ENCODE measurements at places on chromosomes 12 and 14.

- no peak for DNase-seq
Observed at GRCh38 chr12:114903083-114903691, 219.2 kb upstream of the TBX3 start.

- peak; percentile 30 for DNase-seq
Observed at GRCh38 chr12:92608151-92609091, 94.4 kb upstream of the PLEKHG7 start.

DNA sequence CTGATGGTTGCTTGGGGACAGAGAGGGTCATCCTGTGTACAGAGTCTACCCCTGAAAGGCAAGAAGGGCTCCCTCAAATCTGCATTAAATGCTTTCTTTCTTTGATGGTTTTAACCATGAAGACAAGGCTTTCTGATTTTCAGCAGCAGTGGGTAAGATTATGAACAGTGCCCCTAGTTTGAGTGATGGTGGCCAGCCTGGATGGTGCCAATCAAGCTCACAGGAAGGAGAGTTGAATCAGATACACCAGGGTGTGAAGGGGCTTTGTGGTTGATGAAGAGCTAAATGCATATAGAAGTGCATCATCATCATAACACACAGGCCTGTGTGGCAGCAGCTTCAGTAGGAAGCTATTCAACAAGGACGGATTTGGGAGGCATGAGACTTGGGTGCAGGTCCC, 5.7 kb downstream of the KRT85 start:
- DNase-seq, result no peak

- no peak for DNase-seq
Observed at GRCh38 chr14:34376649-34377267, 85.3 kb downstream of the SPTSSA start.

DNA sequence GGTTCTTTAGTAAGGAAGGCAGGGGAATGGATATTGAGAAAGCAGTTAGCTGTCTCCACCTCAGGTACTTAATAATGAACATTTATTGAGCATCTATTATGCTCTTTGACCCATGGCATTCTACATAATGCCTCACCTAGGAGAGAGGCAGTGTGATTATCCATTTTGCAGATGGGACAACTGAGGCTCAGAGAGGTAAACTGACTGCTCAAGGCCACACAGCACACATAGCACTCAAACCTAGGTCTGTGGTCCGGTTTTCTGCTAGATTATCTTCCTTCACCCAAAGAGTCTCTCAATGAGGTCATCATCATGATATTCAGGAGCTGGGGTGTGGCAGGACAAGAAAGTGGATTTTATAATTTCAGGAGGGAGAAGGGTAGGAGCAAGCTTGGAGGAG, 199.1 kb upstream of the LHX5 start:
- DNase-seq, result no peak

- no peak for DNase-seq
Observed at GRCh38 chr12:111259231-111259630, 109.7 kb downstream of the PHETA1 start.

- no peak for DNase-seq
Observed at GRCh38 chr12:67078957-67079356, 190.2 kb upstream of the CAND1 start.

DNA sequence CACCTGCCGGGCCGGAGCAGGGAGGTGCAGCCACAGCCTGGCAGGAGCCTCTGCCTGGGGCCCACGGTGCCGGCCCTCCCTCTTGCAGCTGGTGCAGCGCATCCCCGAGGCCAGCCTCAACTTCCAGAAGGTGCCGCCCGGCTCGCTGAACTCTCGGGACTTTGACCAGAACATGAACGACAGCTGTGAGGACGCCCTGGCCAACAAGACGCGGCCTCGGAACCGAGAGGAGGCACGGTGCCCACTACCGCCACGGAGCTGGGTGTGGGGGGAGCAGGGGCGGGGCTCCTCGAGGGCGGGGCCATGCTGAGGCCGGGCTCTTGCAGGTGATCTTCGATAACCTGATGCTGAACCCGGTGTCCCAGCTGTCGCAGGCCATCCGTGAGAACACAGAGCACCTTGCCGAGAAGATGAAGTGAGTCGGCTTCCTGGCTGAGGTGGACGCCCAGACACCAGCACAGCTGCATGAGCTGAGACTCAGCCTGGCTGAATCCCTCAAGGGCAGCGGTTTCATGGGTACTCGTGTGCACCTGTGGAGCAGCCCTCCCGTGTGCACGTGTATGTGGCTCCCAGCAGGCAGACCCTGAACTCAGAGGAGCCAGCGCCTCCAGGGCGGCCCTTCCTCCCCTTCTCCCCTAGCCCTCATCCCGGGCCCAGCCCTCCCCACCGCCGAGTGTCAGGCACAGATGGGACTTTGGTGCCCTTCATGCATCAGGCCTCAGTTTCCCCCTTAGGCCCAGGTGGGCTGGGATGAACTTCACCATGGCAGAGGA, 28.6 kb downstream of the CEP170B start:
- no peak for DNase-seq

DNA sequence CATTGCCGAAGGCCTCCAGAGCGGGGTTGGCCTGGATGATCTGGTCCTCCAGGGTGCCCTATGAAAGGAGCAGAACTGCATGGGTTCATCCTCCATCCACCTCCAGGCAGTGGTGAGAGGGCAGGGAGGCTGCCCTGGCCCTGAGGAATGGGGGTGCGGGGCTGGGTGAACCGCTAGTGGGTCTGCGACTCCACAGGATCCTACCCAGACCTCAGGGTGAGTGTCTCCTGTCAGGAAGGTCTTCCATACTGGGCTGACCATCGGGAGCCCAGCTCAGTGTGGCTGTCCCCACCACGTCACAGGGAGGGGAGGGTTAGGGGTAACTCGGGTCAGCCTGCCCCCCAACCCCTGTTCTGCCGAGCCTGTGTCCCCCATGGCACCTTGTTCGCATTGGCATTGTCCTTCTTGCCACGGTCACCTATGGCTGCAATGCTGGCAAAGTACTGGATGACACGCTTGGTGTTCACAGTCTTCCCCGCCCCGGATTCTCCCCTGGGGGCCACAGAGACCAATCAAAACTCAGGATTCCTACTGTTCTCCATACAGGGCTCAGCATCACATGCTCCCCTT, 3.7 kb downstream of the MYH6 start:
- DNase-seq, result no peak

DNA sequence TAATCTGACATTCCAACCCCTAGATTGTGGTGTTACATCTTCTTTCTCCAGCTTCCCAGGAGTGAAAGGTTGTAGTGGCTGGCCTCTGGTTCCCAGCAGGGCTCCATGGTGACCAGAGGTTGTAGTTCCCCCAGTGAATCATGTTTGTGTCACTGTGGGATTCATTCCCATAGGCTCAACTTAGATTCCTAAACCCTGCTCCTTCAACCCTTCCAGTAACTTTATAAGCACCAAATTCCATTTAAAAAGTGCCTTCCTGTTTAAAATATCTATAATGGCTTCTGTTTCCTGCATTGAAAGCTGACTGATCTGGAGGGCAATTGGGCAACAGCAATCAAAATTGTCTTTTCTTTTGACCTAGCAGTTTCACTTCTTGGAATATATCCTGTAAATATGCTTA, 40.5 kb upstream of the TBC1D15 start:
- no peak for DNase-seq

GRCh38 chr12:113214895-113215400, 6.3 kb upstream of the TPCN1 start:
- DNase-seq, result no peak

- DNase-seq, result no peak
Observed at GRCh38 chr14:80017795-80018194, 193.5 kb downstream of the DIO2 start.

DNA sequence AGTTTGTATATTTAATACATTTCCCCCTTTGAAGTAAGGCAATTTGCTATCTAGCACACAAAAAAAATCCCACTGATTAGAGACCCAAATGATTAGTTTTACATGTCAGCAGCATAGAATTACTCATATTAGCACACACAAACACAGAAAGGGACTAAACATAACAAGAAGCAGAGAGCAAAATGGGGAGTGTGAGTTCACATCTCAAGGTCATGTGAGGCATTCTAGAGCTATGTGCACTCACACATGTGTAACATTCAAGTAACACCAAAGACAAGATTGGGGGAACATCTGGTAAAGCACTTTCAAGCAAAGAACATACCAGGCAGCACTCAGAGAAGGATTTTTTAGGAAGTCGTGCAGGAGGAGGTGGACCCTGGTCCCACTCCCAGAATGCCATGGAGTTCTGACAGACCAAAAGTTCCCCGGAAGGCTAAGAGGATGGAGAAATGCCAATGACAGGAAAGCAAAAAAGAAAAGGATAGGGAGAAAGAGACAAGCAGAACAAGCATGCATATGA, 105.8 kb upstream of the SINHCAF start:
- DNase-seq, result no peak

DNA sequence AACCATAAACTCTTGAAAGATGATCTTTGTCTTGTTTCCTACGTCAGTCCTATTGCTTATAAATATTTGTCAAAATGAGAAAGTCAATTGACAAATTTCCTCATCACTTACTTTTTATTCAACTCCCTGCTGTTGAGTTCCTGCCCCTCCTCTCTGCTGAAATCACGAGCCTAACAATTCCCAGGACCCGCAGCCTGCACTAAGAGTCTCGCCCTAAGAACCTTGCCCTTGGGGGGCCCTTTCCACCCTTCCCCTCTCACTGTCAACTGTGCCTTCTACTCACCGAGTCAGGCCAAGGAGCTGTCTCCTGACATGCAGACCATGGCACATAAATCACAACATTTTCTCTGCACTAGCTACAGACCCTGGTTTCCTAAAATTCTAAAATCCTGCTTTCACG, 99.0 kb downstream of the STAB2 start:
- no peak for DNase-seq

DNA sequence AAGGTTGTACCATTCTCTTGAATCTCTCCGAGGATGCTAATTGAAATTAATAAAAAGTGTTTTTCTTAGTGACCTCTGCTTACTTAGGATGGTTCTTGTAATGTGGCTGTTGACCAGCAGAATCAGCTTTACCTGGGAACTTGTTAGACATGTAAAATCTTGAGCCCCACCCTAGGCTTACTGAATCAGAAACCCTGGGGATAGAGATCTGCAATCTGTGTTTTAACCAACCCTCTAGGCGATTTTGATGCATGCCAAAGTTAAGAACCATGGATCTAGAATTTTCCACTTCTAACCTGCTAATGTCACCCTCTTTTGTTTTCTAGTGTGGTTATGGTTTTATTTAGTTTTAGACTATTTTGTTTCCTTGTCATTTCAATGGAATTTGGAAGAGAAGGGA, 6.5 kb downstream of the NUBPL start:
- DNase-seq, result no peak

Data from NCI-H1694 (cell line).